ENCODE measurements at places on chromosomes 5 and 9. TPM values are rescaled to one million over a fixed set of nuclear protein-coding genes. Genes with fewer than 3 reads are reported as not detected.

- DNase-seq = no peak
Measured at GRCh38 chr5:72498284-72498683, 8.9 kb downstream of the ZNF366 start.

- DNase-seq = peak; percentile 90
Measured at GRCh38 chr5:109739741-109740728, 50.3 kb downstream of the MAN2A1 start.

GRCh38 chr5:72494623-72495124 is 12.5 kb downstream of the ZNF366 start:
- DNase-seq = no peak

GRCh38 chr5:35115920-35116319 is 68.2 kb upstream of the AGXT2 start:
- DNase-seq = no peak

GRCh38 chr5:35799753-35800152 is 56.9 kb upstream of the IL7R start:
- no peak for DNase-seq

DNA sequence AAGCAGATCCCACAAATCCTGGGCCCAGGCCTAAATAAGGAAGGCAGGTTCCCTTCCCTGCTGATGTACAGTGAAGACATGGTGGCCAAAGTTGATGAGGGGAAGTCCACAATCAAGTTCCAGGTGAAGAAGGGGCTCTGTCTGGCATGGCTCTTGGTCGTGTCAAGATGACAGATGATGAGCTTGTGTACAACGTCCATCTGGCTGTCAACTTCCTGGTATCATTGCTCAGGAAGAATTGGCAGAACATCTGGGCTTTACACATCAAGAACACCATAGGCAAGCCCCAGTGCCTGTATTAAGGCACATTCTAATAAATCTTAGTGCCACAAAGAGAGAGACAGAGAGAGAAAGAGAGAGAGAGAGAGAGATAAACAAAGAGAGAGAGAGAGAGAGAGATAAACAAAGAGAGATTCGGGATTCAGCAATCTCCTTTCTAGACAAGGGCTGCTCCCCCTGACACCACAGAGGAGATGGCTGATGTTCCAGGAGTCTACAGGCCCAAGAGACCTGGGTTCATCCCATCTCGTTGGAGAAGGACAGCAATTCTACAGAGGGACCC is 45.5 kb upstream of the HSPA9 start:
- no peak for DNase-seq

GRCh38 chr9:136902259-136902821 is 16.0 kb downstream of the TRAF2 start:
- DNase-seq = no peak

- no peak for DNase-seq
Measured at GRCh38 chr5:43357878-43358281, 44.7 kb upstream of the HMGCS1 start.

- DNase-seq = no peak
Measured at GRCh38 chr9:27589462-27589861, 16.2 kb upstream of the C9orf72 start.

DNA sequence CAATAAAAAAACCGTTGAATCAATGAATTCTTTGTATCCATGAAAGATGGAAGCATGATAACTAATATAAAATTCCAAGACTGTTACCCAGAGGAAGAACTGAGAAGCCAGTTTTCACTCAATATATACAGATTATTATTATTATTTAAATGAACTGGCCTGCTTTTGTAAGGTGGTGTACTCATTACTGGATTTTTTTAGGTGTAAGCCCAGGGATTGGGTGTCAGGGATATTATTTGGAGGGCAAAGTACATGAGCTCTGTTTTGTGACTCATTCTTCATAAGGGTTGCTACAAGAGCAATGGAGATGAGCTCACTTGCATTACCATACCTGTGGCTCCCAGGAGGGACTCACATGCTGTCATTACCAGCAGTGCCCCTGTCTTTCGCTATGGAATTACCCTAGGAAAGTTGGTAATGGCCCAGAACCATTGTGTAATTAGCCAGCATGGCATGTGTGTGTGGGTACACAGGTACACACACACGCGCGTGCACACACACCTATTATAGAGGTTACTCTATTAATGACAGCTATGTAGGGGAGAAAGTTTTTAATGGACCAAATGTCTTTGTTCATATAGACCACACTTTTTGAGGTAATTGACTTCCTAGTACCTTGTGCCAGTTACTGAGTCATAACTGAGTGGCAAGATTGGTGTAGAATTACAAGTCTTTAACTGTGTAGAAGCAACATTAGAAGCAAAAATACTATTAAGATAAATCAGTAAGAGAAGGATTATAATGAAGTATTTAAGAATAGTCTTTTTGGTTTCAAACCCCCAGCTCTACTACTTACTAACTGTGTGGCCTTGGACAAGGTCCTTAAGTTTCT is 143.4 kb downstream of the GDNF start:
- peak; percentile 14 for DNase-seq

- DNase-seq = no peak
Measured at GRCh38 chr5:79517601-79518000, 3.7 kb upstream of the HOMER1 start.

- no peak for DNase-seq
Measured at GRCh38 chr9:111040494-111040893, 2.2 kb upstream of the LPAR1 start.

GRCh38 chr5:76542887-76543690 is 80.1 kb downstream of the F2RL2 start:
- DNase-seq = peak; percentile 39

DNA sequence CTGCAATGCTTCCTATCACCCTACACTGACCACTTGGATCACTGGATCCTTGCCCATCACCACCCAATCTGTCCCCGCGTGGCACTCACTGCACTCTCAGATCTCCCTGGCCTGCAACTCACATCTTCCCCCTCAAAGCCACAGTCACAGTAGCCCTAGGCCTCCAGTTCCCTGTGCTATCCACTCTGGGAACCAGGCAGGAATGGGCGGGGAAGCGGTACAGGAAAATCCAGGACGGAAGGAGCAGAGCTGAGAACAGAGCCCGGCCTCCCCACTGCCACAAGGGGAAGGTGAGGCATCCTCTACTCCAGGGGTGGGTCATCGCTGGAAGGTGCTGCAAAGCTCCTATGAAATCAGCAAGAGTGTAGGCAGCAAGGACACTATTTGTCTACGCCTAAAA is 102.6 kb downstream of the ESM1 start:
- no peak for DNase-seq

The FAM193B gene
- total RNA-seq = 46.9 TPM

The CATSPER3 gene
- total RNA-seq = 0.74 TPM

The ECSCR gene
- total RNA-seq = 2.2 TPM

The PRR16 gene
- 0.62 TPM for total RNA-seq

The PCDHAC2 gene
- total RNA-seq = 11.8 TPM

The PLPPR1 gene
- 2.0 TPM for total RNA-seq

The SPINK13 gene
- not detected for total RNA-seq

The IFNA21 gene
- total RNA-seq = not detected

The FBP2 gene
- not detected for total RNA-seq
